Stimulated activated CD4-positive, alpha-beta T cell treated with anti-CD3 and anti-CD28 coated beads, Interleukin-15, amount 100 ng/mL, for 48 hours (primary cell): ENCODE measurements at places on chromosomes 16 and 17.
A peak's percentile ranks its signal among the peaks of the same experiment; 100 is the strongest.

DNA sequence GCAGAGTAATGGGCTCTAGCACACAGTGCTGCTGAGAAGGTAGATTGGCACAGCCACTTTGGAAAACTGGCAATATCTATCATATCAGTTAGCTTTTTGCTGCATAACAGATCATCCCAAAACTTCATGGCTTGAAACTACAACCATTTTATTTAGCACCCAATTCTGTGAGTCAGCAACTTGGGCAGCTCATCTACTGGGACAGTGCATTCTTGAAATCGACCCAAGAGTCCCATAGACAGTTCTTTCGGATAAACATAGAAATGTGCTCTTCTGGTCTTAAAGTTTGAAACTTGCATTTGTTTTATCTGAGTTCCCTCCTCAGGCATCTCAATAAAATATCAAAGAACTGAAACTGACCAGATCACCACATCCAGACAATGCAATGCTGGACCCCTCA, 76.7 kb downstream of the CEP112 start:
- no peak for DNase-seq

DNA sequence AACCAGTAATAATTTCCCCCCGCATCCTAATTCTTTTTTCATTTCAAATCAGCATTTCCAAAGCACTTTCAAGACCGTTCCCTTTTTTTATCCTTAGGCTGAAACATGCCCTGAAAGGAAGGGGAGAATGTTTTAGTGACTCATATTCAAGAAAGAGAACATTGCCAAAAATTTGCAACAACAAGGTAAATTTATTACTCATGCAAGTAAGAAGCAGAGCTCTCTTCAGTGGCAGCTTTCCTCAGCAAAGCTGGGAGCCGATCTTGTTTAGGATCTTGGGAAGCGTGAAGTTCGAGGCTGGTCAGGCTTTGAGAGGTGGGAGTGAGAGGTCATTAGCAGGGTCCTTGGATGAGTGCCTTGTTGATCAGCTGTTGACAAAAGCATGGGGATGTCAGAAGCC, 129.5 kb downstream of the PRKCA start:
- no peak for DNase-seq

GRCh38 chr16:4461250-4462085, 13.0 kb downstream of the NMRAL1 start:
- no peak for DNase-seq

- DNase-seq = no peak
Observed at GRCh38 chr16:80743273-80743672, 61.1 kb downstream of the CDYL2 start.

DNA sequence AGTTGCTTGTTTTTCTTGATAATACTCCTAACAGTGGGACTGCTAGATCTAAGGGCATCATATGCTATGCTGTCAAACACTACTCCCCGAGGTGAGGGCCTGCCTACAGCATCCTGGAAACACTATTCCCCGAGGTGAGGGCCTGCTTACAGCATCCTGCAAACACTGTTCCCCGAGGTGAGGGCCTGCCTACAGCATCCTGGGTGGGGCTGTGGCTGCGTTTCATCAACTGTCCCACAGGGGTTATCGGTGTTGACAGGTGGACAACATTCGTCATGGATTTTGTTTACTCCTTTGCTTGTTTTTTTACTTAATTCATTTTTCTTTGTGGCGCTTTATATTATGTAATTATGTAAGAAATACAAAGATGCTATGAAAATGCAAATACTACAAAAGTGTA, 22.5 kb downstream of the NPRL3 start:
- no peak for DNase-seq

- DNase-seq = peak; percentile 59
Observed at GRCh38 chr16:68319185-68319908, 8.5 kb downstream of the PRMT7 start.

DNA sequence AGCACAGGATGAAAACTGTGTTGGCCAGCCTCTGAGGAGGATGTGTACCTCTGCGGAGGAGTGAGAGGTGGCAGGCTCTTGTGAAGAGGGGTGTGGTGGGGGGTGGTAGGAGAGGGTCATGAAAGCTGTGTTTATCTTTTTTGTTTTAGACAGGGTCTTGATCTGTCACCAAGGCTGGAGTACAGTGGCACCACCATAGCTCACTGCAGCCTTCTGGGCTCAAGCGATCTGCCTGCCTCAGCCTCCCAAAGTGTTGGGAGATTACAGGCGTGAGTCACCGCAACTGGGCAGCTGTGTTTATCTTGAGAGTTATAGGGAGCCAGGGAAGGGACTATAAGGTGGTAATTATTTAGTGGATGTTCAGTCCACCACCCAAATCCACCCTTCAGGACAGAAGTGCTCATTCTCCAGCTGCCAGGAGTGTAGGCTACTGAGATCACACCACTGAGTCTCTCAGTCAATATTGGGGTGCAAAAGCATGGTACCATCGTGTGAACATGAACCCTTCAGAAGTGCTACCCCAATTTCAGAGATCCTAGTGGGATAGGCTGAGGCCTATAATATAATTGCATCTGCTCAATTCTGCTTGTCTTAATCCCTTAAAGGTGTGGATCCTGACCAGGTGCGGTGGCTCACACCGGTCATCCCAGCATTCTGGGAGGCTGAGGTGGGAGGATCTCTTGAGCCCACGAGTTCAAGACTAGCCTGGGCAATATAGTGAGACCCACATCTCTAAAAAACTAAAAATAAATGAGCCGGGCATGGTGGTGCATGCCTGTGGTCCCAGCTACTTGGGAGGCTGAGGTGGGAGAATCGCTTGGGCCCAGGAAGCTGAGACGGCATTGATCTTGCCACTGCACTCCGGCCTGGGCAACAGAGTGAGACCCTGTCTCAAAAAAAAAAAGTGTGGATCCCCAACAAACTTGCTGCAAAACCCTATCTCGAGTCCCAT, 788 bp upstream of the EXOC3L1 start:
- no peak for DNase-seq

- no peak for DNase-seq
Observed at GRCh38 chr17:3900646-3901045, 7.8 kb upstream of the CAMKK1 start.

DNA sequence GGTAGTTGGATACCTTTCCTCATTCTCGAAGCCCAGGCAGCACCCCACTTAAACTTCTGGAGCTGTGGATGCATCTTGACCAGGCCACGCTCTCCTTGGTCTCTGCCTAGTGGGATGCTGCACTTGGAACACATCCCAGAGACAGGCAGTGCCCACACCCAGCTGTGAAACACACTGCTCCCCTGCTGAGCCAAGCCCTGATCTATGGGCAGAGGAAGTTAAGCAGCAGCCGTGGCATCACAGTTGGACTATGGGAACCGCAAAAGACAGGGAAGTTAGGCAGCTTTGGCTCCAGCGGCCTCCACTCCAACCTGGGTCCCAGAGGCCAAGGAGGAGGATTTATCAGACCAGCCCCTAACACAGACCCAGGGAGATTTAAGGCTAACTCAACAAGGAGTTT, 284.8 kb upstream of the CCL2 start:
- DNase-seq = no peak

DNA sequence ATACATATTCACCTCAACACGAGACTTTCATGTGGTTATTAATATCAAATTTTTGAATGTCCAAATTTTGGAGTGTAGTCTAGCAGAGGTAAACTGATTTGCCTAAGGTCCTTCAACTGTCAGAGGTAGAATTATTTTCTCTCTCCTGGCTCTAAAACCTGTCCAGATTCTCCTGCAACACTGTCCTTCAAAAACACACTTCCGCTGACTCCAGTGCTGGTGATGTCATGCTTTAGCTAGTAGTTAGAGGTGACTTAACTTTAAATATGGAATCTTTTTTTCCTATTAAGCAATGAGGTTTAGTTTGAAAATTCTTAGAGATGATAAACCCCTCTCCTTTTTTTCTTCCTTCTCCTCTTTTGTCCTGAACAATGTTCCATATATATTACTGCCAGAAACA, 10.8 kb upstream of the CBLN1 start:
- DNase-seq = no peak

GRCh38 chr17:39461926-39462569, 762 bp downstream of the CDK12 start:
- DNase-seq = no peak

DNA sequence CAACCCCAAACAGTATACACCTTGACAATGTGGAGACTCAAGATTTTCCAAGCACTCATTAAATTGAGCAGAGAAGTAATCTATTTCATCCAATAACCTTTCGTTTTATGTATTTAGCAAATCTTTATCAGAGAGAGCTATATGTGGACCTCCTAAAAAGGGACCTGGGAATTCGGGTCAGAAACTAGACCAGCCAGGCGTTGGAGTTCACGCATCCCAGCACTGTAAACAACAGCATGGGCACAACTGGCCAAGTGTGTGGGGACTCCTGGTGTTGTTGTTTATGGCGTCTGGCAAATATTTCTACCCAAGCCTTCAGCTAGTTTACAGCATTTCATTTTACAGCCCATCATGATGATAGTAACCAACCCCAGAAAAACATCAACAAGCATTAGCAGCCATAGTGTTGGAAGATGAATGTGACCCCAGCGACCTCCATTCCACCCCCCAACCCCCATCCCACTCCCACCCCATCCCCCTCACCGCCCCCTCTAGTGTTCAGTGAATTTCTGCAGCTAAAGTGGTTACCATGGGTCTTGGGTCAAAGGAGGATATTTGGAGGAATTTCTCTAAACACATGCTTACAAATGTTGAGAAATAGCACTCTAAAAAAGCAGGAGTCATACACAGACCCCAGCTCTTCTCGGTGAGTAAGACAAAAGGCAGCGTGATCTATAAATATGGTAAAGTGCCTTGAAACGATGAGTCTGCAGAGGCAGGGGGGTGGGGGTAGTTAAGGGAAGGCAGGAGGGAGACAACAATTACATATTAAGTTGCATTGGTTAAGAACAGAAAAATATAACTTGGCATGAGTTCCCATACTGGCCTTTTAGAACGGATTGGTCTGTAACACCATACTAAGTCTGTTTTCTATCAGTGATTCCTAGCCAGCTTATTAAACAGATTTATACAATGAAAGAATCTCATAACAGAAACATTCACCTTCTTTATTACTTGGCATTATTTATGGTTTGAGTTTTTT, 91.4 kb upstream of the TBX2 start:
- DNase-seq = no peak

GRCh38 chr17:9886141-9886930, 18.7 kb downstream of the RCVRN start:
- no peak for DNase-seq

DNA sequence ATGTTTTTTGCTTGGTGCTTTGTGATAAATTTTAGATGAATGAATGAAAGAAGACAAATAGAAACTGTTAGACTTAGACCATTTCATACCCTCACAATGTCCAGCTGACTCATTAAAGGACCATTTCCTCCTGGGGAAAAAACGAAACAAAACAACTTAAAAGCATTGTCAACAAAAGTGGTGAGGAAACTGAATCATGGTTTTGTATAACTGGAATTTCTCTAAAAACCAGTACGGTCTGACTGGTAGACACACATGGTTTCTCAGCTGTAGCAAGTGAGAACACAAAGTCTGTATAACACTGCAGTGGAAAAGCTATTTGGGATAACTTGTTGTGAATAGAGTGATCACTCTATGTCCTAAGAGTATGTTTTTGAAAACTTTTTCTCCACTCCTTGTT, 5.3 kb upstream of the DDX52 start:
- no peak for DNase-seq

DNA sequence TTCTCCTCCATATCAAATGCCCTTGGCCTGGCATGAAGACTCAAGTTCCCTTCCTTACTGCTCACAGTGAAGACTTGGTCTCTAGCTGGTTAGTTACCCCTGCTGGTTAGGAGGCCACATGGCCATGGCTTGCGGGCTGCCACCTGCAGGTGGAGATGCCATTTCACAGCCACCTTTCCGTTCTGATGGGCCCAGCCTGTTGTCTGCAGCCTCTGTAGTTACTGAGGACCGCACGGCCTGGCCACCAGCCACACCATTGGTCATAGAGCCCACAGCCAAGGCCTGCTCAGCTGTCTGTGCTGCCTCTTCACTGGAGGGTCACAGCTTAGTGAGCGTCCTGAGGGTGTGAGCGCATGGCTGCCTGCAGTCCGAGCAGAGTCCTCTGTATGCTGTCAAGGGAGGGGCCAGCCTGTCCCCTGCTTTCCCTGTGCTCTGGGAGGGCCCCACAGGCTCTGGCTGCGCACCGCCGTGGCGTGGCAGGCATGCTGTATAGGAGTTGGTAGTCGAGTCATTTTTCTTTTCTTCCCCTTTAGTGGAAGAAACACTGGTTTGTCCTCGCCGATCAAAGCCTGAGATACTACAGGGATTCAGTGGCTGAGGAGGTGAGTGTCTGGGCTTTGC, 59.2 kb downstream of the PLD6 start:
- peak; percentile 25 for DNase-seq

DNA sequence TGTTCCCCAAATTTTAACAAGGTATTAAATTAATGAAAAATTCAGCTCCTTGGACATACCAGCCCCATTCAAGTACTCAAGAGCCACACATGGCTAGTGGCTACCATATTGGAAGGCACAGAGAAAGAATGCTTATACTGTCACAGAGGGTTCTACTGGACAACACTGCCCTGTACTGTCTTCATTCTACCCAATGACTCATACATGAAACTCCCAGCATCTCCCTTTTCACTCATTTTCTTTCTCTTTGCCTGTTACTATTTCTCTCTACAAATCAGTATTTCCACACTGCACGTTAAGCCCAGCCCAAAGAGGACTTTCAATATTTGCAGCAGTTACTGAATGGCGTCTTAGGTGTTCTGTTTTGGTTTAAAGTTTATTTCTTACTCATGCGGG, 72.1 kb upstream of the RCVRN start:
- DNase-seq = no peak

- DNase-seq = no peak
Observed at GRCh38 chr16:77674888-77675287, 47.4 kb upstream of the NUDT7 start.

- no peak for DNase-seq
Observed at GRCh38 chr16:14302399-14303181, 231.5 kb downstream of the MRTFB start.

DNA sequence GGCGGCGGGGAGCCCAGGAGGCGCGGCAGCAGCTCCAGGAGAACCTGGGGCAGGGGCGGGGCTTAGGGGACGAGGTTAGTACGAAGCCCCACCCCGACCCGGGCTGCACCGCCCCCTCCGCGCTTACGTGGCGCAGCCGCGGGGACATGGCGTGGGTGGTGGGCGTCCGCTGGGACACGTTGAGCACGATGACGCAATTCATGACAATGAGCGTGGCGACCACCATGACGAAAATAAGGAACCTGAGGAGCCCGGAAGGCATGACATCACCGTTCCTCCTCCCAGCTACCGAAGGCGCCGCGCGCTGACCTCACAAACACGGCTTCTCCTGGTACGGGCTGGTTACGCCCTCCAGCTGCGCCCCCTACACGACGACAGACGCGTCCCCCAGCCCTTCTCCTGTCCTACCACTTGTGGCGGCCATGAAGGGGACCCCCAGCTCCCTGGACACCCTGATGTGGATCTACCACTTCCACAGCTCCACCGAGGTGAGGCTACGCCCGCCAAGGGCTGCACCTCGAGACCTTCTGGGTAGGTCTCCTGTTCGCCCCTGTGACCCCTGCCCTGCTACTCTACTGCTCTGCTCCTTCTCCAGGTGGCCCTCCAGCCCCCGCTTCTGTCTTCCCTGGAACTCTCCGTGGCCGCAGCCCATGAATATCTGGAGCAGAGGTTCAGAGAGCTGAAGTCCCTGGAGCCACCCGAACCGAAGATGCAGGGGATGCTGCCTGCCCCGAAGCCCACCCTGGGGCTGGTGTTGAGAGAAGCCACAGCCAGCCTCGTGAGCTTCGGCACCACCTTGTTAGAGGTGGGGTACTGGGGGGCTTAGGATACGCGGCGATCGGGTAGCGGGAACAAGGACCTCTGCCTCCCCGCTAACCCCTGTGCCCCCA, at the start of gene C17orf107:
TSS of gene C17orf107 (plus strand) at position 196 of the 890 bp plus-strand sequence. CDS start at position 423, 227 bp downstream.
- peak; percentile 89 for DNase-seq

GRCh38 chr17:77692571-77693161, 265.8 kb upstream of the TNRC6C start:
- no peak for DNase-seq
